ENCODE measurements at places on chromosomes 11 and 22.
A peak's percentile ranks its signal among the peaks of the same experiment; 100 is the strongest.

DNA sequence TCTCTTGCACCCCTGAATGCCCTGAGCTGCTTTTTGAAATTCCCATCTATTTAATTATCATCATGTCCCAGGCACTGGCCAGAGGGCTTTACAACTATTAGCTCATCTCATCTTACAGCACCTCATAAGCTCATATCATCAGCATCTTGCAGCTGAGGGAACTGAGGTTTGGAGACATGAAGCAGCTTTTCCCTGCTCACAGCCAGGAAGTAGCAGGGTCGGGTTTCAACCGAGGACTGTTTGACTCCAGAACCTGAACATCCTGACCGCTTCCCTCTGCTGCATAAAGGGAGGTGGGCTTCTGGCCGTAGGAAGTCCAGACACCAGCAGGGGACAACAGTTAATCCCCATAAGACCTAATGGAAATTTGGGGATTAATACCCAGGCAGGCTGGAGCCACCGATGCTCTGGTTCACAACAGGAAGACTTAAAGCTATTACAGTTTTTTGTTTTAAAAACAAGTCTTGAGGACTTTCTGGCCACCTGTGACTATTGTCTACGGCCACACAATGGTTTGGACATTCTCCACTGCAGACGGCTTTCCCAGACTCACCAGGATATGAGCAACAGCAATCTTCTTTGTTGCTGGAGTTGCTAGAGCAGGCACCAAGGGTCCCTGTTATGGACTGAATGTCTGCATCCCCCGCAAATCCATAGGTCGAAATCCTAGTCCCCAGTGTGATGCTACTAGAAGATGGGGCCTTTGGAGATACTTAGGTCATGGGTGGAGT is 47.4 kb downstream of the CHST1 start:
- DNase-seq = no peak

DNA sequence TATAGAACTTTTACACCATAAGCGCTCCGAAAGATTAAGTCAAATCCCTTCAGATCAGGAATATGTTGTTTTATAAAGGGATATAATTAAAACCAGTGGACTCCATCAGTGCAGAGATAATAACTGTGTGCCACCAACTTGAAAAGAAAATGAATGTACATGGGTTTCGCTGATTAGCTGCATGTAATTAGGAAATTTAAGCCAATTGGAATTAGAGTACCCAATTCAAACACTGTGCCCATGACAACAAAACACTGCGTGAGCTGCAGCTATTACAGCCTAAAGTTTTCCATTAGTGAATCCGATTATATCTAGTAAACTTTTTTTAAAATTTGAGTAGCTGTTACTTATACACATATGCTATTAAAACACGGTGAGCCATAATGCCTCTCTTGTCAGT is 392.3 kb upstream of the ARHGAP42 start:
- DNase-seq = peak; percentile 80

- DNase-seq = peak; percentile 34
Measured at GRCh38 chr22:41966607-41967240, 2.5 kb upstream of the SEPTIN3 start.

- no peak for DNase-seq
Measured at GRCh38 chr11:35009191-35009943, 92.9 kb downstream of the PDHX start.

GRCh38 chr11:10592331-10592730 is 23.9 kb upstream of the LYVE1 start:
- no peak for DNase-seq

DNA sequence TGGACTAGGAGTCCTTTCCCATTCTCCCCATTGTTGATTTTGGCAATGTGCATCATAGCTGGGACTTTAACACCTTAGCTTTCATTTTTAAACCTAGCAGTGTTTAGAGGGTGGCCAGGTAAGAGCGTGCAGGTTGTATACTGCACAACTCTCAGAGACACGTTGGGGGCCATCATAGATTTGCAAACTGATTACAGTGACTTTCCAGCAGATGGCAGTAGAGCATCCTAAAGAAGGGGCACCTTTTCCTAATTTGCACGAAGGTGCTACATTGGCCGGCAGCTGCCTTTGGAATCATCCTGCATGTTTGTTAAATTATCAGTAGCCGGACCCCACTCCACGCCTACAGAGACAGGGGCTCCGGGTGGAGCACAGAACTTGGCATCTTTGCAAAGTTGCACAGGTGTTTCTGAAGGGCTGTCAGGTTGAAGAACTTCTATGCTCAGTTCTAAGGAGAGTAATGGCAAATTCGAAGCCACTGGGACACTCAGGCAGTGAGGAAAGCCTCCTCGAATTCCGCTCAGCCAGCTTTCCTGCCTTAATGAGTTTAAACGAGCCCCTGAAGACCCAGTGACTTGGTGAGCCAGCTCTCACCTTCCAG is 7.7 kb downstream of the LHFPL7 start:
- peak; percentile 35 for DNase-seq

Measured in NCI-H1930 (cell line).